NCI-H2227 treated with DMSO at 0.1 percent for 48 hours (cell line): ENCODE measurements at places on chromosomes 12 and 14.

- DNase-seq, result no peak
These were observed 80.5 kb downstream of the BCL11B start for GRCh38 chr14:99191395-99192027.

GRCh38 chr12:88132392-88132791 is 9.5 kb downstream of the CEP290 start:
- DNase-seq, result no peak

GRCh38 chr12:82600379-82600778 is 86.3 kb upstream of the TMTC2 start:
- no peak for DNase-seq

- no peak for DNase-seq
These were observed 2.5 kb downstream of the PTGDR start for GRCh38 chr14:52269982-52270381.

GRCh38 chr14:72617391-72618031 is 276.4 kb downstream of the DPF3 start:
- DNase-seq, result no peak

GRCh38 chr14:77654001-77654441 is 37.6 kb upstream of the SPTLC2 start:
- DNase-seq, result peak; percentile 35

- no peak for DNase-seq
These were observed 986 bp upstream of the NTF3 start for GRCh38 chr12:5430641-5431603.

DNA sequence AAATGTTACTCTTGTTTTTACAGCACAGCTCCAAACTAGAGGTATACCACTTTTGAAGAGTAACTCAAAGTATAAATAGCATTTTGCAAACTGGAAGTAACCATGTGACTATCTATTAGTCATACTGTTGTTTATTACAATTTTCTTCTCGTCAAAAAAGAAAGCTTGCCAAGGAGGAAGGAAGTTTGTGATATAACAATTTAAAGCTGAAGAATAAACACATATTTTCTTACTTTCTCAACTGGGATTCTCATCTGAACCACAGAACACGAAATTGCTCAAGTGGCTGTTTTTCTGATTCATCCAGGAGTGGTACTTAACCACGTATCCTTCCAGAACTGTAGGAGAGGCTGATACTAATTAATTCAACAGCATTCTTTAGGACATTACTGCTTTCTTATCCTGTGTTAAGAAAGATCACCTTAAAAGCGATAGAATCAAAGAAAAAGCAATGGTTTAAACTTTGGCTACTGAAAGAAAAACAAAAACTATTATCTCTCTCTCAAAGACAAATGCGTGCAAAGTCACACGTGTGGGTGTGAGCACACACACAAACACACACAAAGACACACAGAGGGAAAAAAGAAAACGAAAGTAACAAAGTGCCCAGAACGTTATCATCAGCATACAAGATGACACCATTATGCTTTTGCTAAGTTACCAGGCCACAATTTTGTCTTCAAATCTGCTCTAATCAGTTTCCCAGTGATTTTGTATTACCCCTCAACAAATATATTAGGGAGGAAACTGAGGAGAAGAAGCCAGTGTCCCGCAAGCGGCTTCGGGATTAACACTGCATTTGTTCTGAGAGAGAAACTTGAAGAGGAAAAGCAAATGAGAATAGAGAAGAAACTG is at the start of gene CLEC2B:
Gene CLEC2B (minus strand): TSS at position 48 of the 855 bp plus-strand sequence.
- no peak for DNase-seq

- DNase-seq, result no peak
These were observed 215.1 kb upstream of the FAR2 start for GRCh38 chr12:28933864-28934527.

- no peak for DNase-seq
These were observed 1126.1 kb downstream of the TMEM121 start for GRCh38 chr14:106652494-106652893.

- DNase-seq, result no peak
These were observed 34.7 kb upstream of the YY1 start for GRCh38 chr14:100203962-100204834.

DNA sequence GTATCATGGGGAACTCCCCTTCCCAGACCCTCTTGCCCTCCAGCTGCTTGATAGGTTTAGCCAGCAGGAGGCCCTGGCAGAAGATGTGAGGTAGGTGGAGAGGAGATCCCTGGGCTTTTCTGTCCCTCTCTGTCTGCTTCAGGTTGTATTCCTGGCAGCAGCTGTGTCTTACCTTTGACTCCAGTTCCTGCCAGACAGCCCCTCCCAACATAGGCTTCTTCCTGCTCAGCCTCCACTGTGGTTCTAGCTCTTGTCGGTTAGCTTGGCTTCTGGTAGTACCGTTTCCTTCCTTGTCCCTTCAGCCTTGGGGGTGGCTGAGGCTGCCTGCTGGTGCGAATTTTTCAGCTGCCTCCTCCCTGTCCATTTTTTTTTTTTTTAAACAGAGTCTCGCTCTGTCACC is 215.7 kb upstream of the CRY1 start:
- DNase-seq, result no peak

GRCh38 chr14:86955771-86956354 is 1037.1 kb downstream of the GALC start:
- DNase-seq, result no peak

- DNase-seq, result no peak
These were observed 27.0 kb downstream of the PDE6H start for GRCh38 chr12:14999695-15000365.

- no peak for DNase-seq
These were observed 29.5 kb downstream of the RIMBP2 start for GRCh38 chr12:130686511-130686991.

DNA sequence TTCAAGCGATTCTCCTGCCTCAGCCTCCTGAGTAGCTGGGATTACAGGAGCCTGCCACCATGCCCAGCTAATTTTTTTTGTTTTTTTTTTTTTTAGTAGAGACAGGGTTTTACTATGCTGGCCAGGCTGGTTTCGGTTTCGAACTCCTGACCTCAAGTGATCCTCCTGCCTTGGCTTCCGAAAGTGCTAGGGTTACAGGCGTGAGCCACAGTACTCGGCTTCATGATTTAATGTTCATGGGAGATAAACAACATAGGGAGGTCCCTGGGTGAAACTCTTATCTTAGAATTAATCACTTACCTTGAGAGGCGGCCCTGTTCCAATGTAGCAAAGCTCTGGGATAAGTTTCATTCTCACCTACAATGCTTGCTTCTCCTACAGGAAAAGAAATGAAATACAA is 48.3 kb downstream of the SEL1L start:
- DNase-seq, result no peak

DNA sequence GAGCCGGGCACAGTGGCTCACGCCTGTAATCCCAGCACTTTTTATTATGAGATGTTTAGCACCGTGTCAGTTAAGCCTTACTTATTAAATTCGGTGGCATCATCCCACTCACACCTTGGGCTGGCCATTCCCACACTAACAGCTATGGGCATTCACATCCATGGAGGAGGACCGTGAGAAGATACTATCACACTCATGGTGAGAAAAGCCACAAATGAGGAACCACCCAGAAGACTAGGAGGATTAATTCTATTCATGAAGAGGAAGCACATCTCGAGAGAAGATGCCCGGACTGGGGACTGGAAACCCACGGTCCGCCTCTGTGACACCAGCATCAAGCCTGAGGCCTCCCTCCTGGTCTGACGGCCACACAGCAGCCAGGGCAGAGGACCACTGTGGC is 4.9 kb downstream of the CDC42BPB start:
- no peak for DNase-seq

- no peak for DNase-seq
These were observed 263.7 kb downstream of the BMP4 start for GRCh38 chr14:53692885-53693284.

- DNase-seq, result no peak
These were observed 47.1 kb downstream of the ARF6 start for GRCh38 chr14:49939884-49940510.

- no peak for DNase-seq
These were observed 4.8 kb upstream of the AEBP2 start for GRCh38 chr12:19434538-19434937.

GRCh38 chr12:57096099-57096572 is 7.2 kb downstream of the NAB2 start:
- DNase-seq, result peak; percentile 26

DNA sequence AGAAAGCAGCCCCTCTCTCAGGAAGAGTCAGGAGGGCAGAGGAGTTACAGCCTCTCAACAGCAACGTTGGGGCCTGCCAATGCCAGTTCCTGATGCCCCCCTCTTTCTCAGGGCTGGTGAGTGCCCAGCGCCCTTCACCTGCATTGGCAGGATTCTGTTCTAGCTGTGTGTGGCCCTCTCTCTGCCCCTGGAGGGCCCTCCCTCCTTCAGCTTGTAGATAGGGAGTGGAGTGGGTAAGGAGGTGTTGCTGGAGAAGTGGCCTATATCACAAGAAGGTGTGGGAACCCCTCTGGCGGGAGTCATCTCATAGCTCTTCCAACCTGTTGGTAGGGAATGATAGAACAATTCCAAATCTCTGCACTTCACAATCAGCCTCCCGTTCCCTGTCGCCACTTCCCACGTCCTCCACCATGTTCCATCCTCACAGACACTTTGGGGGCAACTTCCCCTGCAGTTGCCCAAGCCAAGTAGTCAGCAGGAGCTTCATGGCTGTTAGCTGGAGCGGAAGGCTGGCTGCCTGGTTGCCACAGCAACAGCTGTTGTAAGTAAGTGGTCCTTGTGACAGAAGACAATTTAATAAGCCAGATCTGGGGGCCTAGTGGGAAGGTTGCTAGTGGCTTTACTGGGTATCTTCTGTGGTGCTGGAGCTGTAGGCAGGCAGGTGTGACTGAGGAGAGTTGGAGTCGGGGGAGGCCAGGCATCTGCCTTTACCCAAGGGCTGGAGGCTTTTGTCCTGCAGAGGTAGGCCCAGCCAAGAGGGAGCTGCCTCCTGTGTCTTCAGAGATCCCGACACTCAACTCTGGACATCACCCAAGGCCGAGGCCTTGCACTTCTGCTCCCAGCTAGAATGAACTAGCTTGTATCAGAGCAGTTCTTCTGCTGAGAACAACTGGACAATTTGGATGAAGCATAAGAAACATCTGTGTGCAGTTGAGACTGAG is 38.4 kb downstream of the GALNT16 start:
- DNase-seq, result peak; percentile 67

GRCh38 chr14:73524493-73524892 is 12.4 kb upstream of the ACOT1 start:
- no peak for DNase-seq

DNA sequence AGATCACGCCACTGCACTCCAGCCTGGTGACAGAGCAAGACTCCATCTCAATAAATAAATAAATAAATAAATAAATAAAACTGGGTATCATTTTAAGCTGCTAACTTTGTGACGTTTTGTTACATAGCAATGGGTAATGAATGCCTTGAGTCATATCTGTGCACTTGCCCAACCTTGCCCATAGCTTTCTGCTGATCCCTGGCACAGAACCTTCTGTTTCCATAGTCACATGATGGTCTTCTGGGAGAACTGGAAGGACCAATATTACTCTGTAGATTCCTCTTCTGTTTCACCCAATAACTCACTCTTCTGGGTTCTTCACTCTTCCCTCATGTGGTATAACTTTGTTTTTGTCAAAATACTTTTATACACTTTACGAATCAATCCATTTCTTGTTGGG is 140.8 kb downstream of the SCARB1 start:
- DNase-seq, result no peak

GRCh38 chr12:28506271-28506670 is 316.0 kb downstream of the CCDC91 start:
- DNase-seq, result no peak

DNA sequence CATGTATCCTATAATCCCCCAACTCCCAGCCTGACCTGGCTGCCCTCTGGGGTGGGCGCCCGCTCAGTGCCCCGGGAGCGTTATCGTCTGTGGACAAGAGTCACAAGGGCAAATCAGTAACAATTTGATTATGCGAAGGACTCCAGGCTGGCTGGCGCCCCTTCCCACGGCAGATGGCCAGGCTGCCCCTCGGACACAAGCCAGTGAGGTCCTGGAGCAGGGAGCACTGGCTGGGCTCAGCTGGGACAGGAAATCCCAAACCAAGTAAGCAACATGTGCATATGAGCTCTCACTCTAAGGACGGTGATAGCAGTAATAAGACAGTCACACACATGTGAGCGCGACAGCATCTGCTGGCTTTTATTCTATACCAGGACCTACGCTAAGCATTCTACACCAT is 59.3 kb upstream of the FAM222A start:
- no peak for DNase-seq

DNA sequence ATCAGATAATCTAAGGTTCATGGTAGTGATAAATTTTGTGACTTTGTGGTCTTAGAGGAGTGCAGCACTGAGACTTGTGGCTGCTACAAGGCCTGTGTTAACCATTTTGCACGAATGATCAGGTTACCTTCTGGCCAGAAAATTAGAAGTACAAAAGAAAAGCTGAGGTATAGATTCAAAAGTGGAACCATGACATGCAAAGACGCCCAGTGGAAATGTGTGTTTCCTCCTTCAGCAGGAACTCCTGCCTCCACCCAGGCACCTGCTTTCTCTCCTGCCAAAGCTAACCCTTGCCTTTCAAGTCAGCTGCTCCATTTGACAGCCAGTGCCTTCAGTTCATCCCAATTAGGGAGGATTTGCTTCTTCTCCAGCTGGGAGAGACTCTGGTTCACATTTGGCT is 10.1 kb downstream of the PDE6H start:
- DNase-seq, result no peak

DNA sequence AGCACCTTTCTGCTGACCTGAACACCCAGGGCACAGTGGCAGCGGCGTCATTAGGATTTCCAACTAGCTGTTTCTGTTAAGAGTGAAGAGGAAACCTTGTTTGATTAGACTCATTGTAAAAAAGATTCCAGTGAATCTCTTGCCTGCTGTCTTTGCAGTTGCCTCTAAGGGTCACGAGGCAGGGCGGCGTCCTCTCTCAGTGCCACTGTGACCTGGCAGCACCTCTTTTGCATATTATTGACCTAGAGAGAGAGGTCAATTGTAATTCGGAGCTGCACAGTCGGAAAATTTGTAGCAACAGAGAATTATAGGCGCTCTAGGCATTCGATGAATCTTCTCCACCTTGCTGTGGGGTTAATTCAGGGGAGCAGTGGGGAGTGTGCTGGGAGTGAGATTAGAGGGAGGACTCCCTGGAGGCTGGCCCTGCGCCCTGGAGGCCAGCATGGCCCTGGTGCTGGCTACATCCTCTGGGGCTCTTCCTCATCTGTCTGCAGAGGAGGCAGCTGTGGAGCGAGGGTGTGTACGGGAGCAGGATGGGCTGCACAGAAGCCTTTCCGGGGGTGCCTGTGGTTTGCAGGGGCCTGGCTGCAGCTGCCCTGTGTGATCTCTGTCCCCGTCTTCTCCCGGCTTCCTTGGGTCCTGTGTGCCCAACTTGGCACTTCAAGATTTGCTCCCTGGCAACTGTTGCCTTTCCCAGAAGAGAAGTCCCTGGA is 14.3 kb downstream of the PACS2 start:
- DNase-seq, result no peak

- no peak for DNase-seq
These were observed 50.6 kb downstream of the OTX2 start for GRCh38 chr14:56759633-56760032.
